ENCODE measurements at places on chromosomes 1 and 21.

DNA sequence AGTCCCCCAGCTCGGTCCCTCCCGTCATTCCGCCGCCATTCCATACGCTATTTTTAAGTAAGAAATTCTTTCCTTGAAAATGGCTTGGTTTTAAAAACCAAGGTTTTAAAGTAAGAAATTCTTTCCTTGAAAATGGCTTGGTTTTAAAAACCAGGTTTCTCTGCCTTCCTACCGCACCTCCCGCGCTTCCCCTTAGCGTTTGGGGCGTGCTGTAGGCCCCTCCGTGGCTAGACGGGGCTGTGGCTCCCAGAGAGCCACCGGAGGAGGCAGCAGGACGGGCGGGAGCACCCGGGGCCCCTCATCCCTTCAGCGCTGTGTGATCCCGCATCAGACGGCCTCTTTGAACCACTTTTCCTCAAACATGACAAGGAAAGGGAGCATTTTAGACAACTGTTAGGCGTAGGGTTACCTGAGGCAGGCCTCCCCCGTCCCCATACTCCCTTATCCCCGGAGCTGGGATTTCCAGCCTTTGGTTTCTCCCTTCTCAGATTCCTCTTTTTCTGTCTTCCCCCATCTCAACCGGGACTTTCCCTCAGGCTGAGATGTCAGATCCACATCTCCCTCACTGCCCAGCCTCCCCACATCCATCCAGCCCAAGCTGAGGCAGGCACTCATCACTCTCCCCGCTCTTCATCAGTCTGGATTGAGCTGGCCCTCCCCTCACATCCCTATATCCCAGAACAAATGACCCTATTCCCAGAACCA lies 541 bp upstream of the CD58 start:
- no peak for DNase-seq

GRCh38 chr21:42397746-42398394 lies 2.0 kb upstream of the TMPRSS3 start:
- DNase-seq, result peak; percentile 55

GRCh38 chr1:10821388-10821787 lies 24.9 kb upstream of the CASZ1 start:
- no peak for DNase-seq

DNA sequence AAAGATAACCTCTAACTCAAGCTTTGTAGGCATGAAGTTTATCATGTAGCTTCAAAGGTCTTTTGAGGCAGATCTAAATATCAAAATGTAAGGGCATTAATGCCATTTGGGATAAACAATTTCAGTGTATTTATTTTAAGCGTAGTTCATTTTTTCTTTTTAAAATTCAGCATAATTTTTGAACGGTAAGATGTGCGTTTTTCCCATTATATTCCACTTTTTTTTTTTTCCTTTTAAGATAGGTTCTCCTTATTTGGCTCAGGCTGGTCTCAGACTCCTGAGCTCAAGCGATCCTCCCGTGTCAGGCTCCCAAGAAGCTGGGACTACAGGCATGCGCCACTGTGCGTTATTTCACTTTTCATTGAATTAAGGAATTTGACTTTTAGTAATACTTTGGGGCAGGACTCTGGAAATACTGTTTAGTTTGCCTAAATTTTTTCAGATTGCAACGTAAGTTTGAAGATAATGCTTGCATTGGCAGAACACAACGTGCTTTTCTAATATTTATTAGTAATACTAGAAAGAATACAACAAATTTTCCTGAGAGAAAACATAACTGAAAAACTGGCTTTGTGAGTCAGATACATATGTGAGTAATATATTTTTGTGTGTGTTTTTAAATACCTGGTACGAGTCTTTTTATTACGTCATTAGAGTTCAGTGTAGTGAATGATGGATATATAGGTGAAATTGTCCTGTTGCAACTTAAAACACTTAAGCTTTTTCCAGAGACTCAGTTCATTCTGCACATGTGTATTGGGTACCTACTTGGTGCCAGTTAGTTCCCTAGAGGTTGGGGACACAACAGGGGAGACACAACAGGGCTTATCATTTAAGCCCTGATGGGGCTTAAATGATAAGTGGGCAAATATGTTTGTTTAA lies 2.2 kb downstream of the RALGPS2 start:
- no peak for DNase-seq

DNA sequence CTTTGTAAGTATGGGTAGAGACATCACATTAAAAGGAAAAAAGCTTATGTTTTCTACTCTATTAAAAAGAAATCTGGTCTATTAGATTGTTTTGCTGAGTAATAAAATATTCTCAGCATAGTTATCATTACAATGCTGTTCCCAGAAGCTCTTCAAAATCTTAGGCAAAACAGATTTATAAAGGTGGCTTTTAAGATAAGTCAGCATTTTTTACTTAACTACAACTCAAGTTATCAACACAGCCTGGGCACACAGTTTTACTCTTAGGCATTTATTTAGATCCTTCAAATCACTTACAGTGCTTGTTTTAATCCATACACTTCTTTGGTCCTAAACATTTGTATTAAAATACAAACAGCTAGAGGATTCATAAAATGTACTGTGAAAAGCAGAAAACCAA lies 534.8 kb upstream of the NCAM2 start:
- DNase-seq, result no peak

- no peak for DNase-seq
These were observed 15.6 kb upstream of the RNF220 start for GRCh38 chr1:44389437-44389836.

DNA sequence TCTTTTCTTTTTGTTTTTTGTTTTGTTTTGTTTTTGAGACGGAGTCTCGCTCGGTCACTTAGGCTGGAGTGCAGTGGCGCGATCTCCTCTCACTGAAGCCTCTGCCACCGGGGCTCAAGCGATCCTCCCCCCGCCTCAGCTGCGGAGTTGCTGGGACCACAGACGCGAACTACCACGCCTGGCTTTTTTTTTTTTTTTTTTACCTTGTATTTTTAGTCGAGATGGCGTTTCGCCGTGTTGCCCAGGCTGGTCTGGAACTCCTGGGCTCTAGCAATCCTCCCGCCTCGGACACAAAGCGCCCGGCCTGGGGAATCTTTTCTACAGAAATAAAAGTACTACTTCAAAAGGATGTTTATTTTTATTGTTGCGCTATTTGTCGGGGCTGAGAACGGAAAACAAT lies 1.1 kb upstream of the SETDB1 start:
- peak; percentile 21 for DNase-seq

GRCh38 chr1:34188985-34189384 lies 12.3 kb downstream of the C1orf94 start:
- DNase-seq, result no peak

DNA sequence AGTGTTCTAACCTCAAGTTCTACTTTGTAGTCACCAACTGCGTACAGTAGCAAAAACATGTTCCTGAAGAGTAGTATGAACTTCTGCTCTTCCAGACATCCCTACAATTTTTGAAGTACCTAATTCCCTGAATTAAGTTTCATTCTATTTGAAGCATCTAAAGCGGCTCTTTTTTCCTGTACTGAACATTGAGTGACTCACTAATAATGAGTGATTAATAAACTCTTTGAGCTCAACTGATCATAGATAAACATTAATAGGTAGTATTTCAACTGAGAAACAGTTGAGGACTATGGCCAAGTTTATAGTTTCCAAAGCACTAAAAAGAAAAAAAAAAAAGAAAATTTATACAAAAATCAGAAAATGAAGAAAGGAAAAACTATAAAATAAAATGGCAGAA lies 683.1 kb downstream of the LTN1 start:
- DNase-seq, result no peak

DNA sequence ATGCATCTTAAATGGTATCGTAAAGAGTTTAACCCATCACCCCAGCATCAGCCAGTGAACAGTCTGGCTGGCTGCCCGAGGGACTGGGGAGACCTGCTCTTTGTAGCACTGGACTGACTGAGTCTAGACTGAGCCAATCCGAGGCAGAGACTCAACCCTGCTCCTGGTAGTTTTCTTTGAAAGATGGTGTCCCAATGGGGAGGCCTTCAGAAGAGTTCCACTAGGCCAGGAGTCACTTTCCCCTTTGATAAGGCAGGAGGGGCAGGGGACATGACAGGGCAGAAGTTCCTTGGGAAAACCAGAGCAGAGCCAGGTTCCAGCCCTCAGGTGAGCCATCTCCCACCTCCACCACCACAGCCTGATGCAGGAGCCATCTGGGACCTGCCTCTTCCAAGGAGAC lies 203.5 kb downstream of the CAMTA1 start:
- DNase-seq, result no peak

DNA sequence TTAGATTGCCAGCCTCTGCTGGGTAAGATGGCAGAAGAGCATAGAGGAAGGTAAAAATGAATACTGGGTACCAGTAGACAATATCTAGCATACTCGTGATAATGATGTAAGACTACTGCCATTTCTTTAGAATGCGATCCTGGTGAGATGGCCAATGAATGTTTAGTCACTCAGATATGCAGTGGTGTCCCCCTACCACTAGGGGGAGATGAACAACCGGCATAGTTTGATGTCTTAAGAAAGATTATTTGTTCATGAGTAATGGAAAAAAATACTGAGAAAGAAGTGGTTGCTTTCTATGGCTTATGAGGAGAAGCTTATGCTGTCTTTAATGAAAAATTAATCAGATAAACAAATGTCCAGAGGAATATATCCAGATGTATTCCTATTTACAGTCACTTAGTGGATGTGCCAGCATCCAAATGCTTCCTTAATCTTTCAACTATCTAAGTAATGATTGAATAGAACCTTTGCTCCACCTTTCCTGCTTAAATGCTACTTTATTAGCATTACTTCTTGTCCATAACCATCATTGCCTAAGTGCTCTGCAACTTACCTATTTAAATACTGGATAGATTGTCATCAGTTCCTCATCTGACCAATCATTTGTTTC lies 256.6 kb downstream of the ST6GALNAC3 start:
- DNase-seq, result peak; percentile 62

DNA sequence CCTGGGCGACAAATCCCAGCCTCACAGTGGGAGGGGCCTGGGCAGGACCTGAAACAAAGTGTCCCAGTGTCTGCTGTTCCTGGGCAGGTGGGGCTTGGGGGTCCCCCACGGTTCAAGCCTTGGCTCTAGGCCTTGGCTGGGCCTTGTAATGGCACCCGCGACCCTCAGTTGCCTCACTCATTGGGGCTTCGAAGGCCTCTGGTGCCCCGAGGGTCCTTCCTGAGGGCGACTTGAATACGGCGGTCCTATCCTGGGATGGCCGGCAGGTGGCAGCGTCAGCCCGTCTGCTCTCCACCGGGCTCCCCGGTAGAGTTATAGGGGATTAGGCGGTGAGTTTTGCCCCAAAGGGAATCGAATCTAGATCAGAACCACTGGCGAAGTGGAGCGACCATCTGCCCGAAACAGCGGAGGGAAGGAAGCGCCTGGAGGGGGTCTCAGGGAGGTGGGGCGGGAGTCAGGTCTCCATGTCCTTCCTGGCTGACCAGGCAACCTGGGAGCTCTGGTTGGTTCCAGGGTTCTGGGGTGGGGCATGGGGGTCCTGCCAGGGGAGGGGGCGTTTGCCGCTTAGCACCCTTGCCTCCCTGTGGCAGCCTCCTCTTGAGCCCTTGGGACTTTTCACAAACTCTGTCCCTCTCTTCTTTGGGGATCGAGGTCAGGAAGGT lies 2.1 kb upstream of the PEX10 start:
- DNase-seq, result peak; percentile 91

DNA sequence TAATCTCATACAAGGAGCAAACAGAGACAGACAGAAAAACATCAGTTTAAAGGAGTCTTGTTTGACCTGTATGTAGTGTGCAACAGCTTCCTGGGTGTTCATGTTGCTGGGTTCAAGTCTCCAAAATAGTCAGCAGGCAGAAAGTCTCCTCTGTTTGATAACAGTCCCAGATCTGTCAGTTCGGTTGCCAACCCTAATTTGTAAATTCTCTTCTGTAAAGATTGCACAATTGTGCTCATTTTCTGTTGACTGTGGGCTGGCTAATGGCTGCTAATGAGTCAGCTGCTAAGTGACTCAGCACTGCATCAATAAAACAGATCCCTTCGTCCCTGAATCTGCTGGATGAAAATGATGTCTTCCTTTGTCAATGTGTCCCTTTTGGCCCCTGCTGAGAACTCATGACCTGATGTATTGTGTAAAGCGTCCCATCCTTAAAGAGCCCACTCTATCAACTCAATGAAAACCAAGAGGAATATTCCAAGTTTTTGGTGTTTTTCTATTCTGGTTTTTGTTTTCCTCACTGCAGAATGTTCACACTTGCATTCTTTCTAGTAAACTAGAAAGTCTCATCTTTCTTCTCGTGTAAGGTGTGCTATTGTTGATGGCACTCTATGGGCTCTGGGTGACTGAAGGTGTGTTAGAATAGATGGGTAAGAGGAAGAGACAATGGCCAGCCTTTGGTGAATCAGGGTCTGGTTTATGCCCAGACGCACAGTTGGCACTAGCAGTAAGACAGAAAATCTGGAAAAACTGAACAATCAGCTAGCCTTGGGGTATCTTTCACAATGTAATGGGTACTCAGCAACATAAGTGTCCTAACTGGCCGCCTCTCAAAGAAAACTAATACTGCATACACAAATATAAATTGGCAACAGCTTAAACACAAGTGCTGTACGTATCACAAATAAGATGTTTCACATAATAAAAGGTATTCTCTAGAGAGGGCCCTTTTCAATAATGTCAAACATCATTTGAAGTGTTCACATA lies 75.1 kb upstream of the SIPA1L2 start:
- no peak for DNase-seq

- DNase-seq, result no peak
These were observed 10.7 kb upstream of the GATAD2B start for GRCh38 chr1:153933430-153933829.

DNA sequence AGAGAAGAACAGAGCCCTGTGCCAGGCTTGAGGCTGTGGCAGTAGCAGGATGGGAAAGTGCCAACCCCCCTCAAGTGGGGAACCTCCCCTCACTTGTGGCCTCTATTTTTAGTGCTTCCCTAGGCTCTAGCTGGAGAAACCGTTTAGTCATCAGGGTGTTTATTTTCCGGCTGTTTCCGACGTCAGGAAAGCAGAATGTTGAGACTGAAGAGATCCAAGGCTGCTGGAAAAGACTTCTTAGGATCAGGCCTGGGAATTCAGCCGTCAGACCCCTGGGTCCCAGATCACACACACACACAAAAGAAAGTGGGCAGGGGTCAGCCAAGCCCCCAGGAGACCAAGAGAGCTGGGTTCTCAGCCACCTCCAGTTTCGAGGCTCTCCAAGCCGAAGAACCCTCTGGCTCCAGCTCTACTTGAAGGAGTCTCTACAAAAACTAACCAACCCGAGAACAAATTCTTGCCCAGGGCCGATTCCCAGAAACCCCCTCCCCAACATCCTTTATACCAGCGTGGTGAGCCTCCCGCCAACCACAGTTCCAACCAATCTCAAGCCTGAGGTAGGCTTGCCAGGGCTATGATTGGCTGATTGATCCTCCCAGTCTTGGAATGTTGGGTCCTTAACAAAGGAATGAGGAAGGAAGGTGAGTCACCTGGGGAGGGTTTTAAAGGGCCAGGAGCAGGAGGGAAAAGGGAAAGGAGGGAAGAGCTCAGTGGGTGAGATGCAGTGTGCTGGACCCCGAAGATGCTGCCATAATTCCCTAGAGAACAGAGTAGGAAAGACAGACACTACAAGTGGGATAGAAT lies 2.5 kb upstream of the MEF2D start:
- DNase-seq, result no peak

GRCh38 chr1:16090076-16090826 lies 16.8 kb upstream of the FAM131C start:
- no peak for DNase-seq

DNA sequence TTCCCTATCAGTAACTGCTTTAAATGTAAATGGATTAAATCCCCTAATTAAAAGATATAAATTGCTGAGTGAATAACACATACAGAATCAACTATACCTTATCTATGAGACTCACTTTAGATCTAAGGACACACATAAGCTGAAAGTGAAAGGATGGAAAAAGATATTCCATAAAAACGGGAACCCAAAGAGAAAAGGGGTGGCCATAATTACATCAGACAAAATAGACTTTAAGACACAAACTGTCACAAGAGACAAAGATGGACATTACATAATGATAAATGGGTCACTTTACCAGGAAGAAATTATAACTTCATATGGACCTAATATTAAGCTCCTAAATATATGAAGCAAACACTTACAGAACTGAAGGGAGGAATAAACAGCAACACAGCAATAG lies 59.2 kb downstream of the SLC25A24 start:
- DNase-seq, result no peak

Measured in activated CD8-positive, alpha-beta T cell treated with anti-CD3 and anti-CD28 coated beads for 36 hours (primary cell).